ENCODE measurements at places on chromosomes 2 and 18. TPM values are rescaled to one million over a fixed set of nuclear protein-coding genes. Genes with fewer than 3 reads are reported as not detected.

Gene IL36RN
- total RNA-seq = not detected

Gene KCMF1
- total RNA-seq = 69.9 TPM

Gene UPP2
- total RNA-seq = not detected

Gene DNMT3A
- total RNA-seq = 10.5 TPM

Gene C2orf42
- total RNA-seq = 11.0 TPM

Gene GAREM2
- 1.1 TPM for total RNA-seq

Gene HRH4
- total RNA-seq = 0.44 TPM

Gene C2orf80
- not detected for total RNA-seq

Gene CD8B2
- total RNA-seq = not detected

Gene SPP2
- total RNA-seq = not detected
